Kidney (tissue), 22 donors: ENCODE measurements at places on chromosomes 5 and 9. TPM values are rescaled to one million over a fixed set of nuclear protein-coding genes. Genes with fewer than 3 reads are reported as not detected.

The SPATA6L gene
- 1.5 TPM for polyA plus RNA-seq

The GZMA gene
- polyA plus RNA-seq, result 2.2 TPM

The IRX1 gene
- polyA plus RNA-seq, result 17.3 TPM

GRCh38 chr9:130339306-130339705 is 73.7 kb downstream of the HMCN2 start:
- no peak overlapping the region for H3K27ac ChIP-seq
- no peaks in the 10 kb centered on the region for H3K27me3 ChIP-seq
- DNase-seq, result no peak

DNA sequence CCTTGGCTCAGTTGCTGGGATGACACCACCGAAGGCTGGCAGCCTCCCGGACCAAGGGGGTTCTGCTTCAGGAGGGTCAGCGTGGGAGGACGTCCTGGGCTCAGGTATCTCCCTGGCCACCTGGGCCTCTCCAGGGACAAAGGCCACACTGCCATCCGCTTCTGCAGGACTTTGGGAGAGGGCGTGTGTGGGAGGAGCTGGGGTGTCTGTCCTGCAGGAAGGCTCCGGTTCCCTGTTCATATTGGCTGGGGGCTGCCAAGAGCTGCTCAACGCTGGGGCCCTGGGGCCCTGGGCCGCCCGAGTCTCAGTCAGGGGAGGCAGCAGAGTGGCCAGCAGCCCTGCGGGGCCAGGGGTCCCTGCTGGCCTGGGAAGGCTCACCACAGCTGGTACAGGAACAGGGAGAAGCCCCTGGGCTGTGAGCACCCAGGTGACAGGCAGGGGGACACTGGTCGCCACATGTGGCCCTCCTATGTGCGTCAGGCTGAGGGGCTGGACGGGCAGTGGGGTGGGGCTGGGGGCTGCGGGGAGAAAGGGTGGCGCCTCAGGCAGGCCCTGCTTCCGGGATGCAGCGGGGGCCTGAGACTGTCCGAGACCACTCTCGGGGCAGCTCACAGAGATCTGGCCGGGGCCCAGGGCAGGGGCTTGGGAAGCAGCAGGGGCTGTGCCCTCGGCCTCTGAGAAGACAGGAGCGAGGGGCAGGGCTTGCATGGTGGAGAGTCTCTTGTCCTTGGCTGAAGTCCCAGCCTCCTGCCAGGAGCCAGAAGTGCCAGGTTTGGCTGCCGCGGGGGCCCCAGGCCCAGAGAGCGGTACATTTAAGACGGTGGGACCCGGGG is 4.9 kb upstream of the CARD9 start:
- no peak overlapping the region for H3K27ac ChIP-seq
- H3K4me1 ChIP-seq, result no peaks in the 10 kb centered on the region
- no peak for DNase-seq
- no peaks in the 10 kb centered on the region for H3K27me3 ChIP-seq
- H3K36me3 ChIP-seq, result no peaks in the 10 kb centered on the region

DNA sequence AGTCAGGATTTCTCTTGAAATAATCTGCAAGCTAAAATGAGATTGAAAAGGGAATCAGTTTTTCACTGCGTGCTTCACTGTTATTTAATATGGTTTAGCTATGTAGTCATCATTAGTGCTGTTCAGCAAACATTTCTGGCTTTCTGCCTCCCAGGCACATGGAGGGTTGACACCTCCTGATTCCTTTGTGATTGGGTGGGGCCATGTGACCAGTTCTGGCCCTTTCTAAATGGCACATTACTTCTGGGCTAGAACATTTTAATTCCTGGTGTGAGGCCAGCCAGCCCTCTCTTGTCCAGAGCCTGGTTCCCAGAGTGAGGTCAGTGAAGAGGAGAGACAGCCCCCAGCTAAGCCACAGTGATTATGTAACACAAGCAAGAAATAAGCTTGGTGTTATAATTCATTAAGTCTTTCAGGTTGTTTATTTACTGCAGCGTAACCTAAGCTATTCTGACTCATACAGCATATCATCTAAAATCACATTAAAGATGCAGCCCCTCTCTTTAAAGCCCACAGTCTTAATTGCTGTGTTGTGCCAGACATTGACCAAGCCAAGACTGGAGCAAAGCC is 17.4 kb upstream of the ARSI start:
- no peaks in the 10 kb centered on the region for H3K27me3 ChIP-seq
- H3K4me1 ChIP-seq, result no peaks in the 10 kb centered on the region
- H3K4me3 ChIP-seq, result no peak overlapping the region
- peak overlapping the region; percentile 36 for H3K27ac ChIP-seq
- peak; percentile 24 for DNase-seq

DNA sequence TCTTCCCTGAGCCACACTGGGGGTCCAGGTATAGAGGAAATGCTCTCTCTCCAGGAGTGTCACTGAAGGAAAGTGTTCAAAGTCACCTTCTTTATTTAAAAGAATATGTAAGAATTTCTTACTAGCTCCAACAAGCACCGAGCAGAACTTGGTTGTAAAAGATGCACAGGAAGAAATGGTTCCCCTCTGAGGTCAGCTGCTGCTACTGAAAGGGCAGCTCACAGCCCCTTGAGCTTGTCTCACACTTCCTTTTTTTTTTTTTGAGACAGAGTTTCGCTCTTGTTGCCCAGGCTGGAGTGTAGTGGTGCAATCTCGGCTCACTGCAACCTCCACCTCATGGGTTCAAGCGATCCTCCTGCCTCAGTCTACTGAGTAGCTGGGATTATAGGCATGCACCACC is 77.2 kb downstream of the PRRT1B start:
- H3K36me3 ChIP-seq, result peaks cover 27% of the 10 kb centered on the region
- DNase-seq, result no peak
- no peaks in the 10 kb centered on the region for H3K4me1 ChIP-seq
- H3K4me3 ChIP-seq, result no peak overlapping the region
- H3K27me3 ChIP-seq, result no peaks in the 10 kb centered on the region

- no peak for DNase-seq
- H3K4me1 ChIP-seq, result no peaks in the 10 kb centered on the region
- H3K27ac ChIP-seq, result no peak overlapping the region
- H3K27me3 ChIP-seq, result no peaks in the 10 kb centered on the region
- no peaks in the 10 kb centered on the region for H3K36me3 ChIP-seq
Observed at GRCh38 chr5:152813526-152813925, 408.4 kb upstream of the NMUR2 start.

GRCh38 chr9:98020476-98021145 is 35.9 kb upstream of the NANS start:
- H3K27me3 ChIP-seq, result no peaks in the 10 kb centered on the region
- no peaks in the 10 kb centered on the region for H3K4me1 ChIP-seq
- peaks cover 10% of the 10 kb centered on the region for H3K36me3 ChIP-seq
- H3K4me3 ChIP-seq, result no peak overlapping the region
- no peak overlapping the region for H3K27ac ChIP-seq
- no peak for DNase-seq

DNA sequence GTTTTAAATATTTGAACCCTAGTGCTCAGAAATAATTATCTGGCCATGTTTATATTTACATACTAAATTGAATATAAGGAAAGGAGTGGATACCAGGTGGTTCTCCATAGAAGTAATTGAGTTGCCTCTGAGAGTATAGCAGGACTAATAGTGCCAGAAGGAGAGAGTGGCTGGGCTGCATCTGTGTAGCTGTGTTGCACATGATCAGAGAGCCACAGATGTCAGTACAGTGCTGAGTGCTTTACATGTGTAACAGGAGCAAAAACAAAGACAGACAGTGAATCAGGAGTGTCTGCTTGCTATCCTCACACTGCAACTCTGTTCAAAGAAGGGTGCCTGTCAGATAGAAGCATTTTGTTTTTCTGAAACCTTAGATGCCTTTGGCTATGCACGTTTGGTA is 353.9 kb upstream of the PAPPA start:
- no peaks in the 10 kb centered on the region for H3K27me3 ChIP-seq
- no peaks in the 10 kb centered on the region for H3K4me1 ChIP-seq
- no peak for DNase-seq
- H3K4me3 ChIP-seq, result no peak overlapping the region
- H3K27ac ChIP-seq, result no peak overlapping the region

GRCh38 chr5:54520438-54520846 is 2.9 kb downstream of the SNX18 start:
- no peaks in the 10 kb centered on the region for H3K36me3 ChIP-seq
- H3K4me3 ChIP-seq, result peak overlapping the region; percentile 90
- no peaks in the 10 kb centered on the region for H3K27me3 ChIP-seq
